ENCODE measurements at places on chromosomes 7 and 10.

GRCh38 chr10:45460235-45460878 lies 86.3 kb downstream of the ALOX5 start:
- DNase-seq = no peak

DNA sequence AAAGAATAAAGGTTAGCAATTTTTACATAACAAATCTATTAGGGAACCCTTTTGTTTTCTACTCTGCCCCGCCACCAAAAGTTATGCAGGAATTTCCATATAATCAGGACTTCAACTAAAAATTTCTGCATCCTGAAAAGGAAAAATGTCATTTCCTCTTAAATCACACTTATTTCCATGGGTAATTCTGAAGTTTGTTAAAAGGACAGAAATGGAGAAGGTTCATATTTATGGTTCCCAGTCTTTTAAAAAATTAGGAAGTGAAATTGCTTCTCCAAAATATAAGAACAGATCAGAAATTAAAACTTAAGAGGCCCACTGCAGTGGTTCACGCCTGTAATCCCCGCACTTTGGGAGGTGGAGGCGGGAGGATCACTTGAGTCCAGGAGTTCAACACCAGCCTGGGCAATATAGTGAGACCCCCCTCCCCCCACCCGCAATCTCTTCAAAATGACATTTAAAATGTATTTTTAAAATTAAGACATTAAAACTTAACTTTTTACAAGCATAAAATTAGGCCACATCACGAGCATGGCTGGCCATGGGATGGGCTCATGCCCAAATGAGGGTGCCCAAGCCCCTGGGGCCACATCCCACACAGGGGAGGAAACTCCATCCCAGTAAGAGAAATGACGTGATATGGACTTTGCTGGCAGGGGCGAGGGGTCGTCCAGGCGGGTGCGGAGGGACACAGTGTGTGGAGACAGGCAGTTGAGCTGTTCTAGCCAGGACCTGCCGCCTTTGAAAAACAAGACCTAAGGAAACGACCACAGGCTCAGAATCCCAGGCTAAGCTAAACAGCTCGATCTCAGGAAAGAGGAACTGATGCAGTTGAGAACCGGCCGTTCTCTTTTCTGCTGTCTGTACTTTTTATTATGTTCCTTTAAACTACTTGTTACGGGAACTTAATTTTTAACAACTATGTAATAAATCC lies 51.3 kb upstream of the NFE2L3 start:
- DNase-seq = no peak

GRCh38 chr10:132698761-132699391 lies 87.1 kb downstream of the NKX6-2 start:
- no peak for DNase-seq

- DNase-seq = no peak
These were observed 130.6 kb upstream of the LSM8 start for GRCh38 chr7:118053353-118053752.

DNA sequence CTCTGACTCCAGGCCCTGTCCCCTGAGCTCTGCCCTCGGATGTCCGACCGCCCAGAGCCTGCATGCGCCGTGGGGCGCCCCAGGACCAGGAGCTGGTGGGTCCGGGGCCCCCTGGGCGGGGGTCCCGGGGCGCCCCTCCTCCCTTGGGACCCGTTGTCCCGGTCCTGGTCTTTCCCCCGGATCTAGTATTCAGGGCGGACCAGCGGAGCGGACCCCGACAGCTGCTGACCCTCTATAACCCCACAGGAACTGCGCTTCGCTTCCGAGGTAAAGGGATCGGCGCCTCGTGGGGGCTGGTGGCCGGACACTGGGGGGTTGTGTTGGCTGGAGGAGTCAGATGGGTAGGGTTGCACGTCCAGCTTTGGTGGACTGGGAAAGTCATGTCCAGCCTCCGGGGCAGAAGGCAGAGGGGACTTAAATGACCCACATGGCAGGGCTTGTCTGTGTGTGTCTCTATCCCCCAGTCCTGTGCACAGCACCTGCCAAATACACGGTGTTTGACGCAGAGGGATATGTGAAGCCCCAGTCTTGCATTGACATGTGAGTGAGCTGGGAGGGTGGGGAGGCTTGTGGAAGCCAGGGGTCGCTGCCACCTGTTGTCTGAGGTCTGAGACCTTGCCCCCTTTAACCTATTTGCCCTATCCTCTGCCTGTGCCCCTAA lies 520 bp downstream of the MOSPD3 start:
- no peak for DNase-seq

DNA sequence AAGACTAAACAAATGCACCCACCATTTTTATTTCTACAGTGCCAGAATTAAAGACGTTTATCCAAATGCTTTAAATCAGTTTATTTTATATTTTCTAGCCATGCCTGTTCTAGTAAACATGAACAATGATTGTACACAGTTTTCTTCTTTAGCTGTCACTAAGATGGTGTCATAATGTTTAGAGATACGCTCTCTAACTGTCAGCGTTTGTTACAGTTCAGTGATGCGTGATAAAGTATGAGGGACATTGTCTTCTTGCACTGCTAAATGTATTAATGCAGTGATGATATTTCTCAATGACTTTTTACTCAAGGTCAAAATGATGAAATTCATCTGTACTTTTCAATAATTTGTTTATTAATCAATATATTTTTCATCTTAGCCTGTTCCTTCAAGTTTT lies 513.6 kb downstream of the ATRNL1 start:
- DNase-seq = no peak

DNA sequence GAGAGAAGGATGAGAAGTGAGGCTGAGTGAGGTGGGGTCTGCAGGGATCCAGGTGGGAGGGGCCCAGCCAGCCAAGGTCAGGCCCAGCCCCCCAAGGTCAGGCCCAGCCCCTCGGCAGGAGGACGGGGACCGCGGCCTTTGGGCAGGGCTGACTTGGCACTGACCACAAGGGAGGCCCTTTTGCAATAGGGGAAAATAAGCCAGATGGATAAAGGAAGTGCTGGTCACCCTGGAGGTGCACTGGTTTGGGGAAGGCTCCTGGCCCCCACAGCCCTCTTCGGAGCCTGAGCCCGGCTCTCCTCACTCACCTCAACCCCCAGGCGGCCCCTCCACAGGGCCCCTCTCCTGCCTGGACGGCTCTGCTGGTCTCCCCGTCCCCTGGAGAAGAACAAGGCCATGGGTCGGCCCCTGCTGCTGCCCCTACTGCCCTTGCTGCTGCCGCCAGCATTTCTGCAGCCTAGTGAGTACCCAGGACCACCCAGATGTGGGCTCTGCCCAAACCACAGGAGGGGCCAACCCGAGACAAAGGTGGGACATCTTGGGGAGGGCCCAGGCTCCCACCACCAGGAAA lies at the start of gene PILRA:
PILRA (plus strand) TSS at position 227 of the 571 bp plus-strand sequence; CDS start at position 397, 170 bp downstream.
- no peak for DNase-seq

DNA sequence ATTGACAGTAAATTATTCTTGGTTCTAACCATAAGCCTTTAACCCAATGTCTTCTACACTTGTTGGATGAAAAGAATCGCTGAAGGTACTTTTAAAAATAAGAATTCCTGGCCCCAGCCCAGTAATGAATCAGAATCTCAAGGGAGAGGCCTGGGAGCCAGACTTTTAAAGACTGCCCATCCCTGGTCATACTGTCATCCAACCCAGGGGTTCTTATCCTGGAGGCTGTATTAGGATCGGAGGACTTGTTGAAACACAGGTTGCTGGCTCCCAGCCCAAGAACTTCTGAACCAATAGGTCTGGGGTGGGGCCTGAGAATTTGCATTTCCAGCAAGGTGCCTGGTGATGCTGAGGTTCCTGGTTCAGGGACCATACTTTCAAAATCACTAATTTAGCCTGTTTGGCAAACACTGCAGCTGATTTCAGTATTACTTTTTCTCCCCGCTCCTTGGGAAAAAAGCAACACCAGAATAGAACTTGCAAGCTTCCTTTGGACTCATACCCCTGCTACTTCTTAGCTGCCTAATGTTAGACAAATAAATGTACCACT lies 79.5 kb upstream of the FAM133B start:
- no peak for DNase-seq

DNA sequence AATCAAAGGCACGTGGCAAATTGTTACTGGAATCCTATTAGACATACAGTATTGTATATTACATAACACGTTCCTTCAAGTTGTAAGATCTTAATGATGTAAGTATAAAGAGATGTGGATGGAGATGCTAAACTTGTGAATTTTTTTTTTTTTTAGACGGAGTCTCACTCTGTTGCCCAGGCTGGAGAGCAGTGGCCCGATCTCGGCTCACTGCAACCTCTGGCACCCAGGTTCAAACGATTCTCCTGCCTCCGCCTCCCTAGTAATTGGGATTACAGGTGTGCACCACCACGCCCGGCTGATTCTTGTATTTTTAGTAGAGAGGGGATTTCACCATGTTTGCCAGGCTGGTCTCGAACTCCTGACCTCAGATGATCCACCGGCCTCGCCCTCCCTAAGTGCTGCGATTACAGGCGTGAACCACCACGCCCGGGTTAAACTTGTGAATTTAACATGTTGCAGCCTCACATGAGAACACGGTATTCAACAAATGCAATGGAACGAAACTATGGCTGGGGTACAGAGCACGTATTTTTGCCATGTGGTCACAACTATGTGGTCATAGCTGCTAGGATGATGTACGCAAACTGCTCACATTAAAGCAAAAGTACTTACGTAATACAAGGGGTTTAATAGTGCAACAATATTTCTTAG lies 818 bp upstream of the SUPV3L1 start:
- DNase-seq = peak; percentile 8

- no peak for DNase-seq
These were observed 210.7 kb downstream of the SKAP2 start for GRCh38 chr7:26653430-26654399.

DNA sequence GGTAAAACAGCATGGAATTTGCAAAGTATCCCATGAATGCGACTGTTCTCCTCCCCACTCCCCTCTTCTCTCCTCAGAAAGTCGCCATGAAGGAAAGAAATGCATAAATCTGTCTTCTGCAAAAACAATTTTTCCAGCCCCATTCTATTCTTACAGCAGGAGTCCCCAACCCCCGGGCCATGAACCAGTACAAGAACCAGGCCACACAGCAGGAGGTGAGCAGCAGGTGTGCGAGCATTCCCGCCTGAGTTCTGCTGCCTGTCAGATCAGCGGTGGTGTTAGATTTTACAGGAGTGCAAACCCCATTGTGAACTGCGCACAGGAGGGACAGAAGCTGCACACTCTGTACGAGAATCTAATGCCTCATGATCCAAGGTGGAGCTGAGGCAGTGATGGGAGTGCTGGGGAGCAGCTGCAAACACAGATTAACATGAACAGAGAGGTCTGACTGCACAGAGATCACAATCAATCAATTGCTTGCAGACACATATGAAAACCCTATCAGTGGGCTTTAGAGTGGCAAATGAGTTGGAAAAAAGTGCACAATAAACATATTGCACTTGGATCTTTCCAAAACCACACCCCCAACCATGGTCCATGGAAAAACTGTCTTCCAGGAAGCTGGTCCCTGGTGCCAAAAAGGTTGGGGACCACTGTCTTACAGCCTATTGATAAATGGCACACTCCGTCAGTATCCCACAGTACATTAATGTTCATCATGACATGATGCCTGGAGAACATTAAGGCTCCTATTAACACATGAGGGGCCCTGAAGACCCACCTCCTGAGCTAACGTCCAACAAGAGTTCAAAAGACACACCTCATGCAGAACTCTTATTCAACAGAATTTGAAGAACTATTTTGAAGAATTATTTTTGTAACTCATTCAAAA lies 205.0 kb downstream of the PTPRN2 start:
- no peak for DNase-seq

- DNase-seq = peak; percentile 86
These were observed at the start of gene ZWINT for GRCh38 chr10:56360967-56361612. Gene ZWINT, minus strand, starts transcription at chr10:56361259. Its CDS starts 23 bp downstream, at chr10:56361236.

DNA sequence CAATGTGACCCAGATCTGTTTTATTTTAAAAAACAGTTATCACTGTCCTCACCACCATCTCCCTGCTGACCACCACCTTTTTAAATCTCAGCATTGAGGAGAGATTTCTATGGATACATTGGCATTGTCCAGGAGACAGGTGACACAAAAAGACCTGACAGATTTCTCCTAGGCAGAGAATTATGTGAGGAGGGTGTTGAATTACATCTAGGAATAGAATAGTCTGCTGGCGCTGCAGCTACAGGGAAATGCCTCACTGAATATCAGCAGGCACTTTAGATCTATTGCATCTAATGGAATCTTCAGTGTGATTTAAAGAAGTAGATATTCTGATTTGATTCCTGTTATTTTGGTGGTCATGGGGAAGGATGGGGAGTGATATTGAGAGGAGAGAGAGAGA lies 593.5 kb downstream of the NRG3 start:
- no peak for DNase-seq

- no peak for DNase-seq
These were observed 48.6 kb upstream of the TES start for GRCh38 chr7:116161728-116162127.

DNA sequence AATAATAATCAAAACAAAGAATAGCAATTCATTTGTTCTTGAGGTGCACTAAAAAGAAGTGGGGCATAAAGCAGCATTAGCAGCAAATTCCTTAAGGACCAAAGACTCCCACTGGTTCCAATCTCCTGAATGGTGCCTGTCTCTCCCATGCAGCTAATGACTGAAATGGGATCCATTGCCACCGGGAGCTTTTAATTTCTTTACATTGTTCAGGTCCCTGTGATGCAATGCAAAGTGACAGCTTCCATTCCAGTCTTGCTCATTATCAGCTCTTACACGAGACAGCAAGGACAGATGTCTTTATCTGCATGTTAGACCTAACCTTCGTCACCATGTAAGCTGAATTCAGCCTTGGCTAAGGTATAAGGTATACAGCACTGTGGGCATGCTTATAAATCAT lies 148.1 kb downstream of the POU6F2 start:
- no peak for DNase-seq

DNA sequence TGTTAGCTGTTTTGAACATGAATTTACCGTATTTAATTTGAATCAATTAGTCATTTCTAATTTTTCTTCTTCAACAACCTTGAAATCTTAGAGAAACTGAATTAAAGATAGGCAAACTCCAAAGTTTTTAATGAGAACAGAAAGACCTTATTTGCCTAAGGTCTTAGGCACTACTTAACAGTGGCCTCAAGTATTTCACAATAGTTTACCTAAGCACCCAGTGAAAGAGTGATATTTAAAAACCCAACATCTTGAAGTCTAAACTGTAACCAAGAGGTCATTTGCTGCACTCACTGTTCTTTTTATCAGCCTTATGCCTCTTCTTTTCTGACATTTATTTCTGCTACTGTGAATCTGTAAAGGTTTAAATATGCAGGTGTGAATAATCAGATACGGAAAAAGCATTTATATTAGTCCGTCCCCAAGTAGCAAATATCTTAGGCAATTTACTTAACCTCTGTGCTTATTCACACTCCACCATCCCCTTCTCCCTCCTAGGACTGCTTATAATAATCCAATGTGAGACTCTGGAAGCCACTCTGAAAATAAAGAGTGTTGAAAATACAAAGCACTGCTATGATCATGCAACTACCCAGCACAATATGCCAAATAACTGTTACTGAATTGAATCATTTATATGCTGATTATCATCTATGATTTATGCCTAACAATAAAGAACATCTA lies 105.7 kb downstream of the ELAPOR2 start:
- DNase-seq = no peak

DNA sequence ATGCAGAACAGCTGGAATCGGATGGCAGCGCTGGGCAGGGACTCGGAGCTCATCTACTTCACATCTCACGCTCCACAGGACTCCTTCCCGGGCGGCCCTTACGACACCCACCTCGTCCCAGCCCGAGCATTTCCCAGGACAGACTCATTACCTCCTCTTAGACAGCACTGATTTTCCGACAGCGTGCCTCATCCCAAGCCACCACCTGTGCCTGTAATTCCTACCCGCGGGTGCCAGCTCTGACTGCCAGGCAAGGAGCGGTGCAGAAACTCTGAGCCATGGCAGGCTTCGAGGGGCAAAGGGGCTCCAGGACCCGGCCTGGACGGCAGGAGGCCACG lies 25.6 kb downstream of the GPER1 start:
- DNase-seq = no peak

- no peak for DNase-seq
These were observed 246.3 kb downstream of the CDK14 start for GRCh38 chr7:90842430-90842788.

All from stimulated activated CD4-positive, alpha-beta T cell treated with anti-CD3 and anti-CD28 coated beads, Interleukin-1b, Interleukin-23, amount 100 ng/mL, for 4 hours (primary cell).